ENCODE measurements at places on chromosomes 3 and 15.

GRCh38 chr15:65409036-65409631 lies 13.6 kb downstream of the IGDCC4 start:
- DNase-seq: no peak

GRCh38 chr15:78676424-78677110 lies 35.6 kb upstream of the CHRNB4 start:
- no peak for DNase-seq

- no peak for DNase-seq
Measured at GRCh38 chr3:30826531-30826942, 67.9 kb downstream of the GADL1 start.

- DNase-seq: no peak
Measured at GRCh38 chr15:43127752-43128151, 5.6 kb upstream of the TMEM62 start.

DNA sequence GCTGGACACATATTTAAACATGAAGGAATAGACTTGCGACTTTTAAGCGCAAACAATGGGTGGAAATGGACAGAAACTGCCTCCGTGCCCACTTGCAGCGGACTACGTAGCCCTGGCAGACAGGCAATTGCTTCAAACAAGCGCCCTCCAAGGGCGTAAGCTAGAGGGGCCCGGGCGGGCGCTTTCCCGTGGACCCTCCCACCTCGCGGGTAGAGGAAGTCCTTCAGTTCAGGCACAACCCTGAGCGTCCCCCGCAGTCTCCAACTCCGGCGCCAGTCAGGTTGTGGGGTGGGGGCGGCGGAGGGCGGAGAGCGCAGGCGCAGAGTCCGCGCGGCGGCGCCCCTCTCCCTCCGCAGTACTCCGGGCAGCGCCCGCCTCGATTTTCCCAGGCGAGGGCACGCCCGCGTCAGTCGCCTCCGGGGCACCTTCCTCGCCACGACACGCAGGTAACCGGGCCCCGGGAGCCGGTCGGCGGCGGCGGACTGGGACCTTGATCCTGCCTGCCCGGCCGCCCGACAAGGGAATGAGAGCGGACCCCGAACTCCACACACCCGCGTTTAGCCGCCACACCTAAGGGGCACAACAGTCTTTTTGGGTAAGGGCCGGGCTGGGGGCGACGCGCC lies at the start of gene SLC35G2:
Gene SLC35G2 (plus strand): TSS at position 358 of the 623 bp plus-strand sequence. CDS start 35,335 bp downstream, outside the sequence.
- DNase-seq: no peak

DNA sequence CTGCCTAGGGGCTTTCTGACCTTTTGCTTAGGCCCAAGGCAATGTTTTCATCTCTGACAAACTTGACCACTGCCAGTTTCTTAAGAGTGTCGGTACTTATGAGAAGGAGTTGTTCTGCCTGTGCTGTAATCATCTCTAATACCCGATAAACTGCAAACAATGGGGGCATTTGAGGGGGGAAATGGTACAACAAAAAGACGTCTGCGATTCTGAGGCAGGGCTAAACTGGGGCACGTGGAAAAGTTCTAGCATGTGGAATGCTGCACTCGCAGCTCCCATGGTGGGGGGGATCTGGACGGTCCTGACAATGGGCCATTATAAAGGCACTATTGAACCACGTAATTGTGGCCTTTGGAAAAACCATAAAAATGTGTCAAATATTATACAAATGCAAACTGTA lies 73.1 kb upstream of the SAMMSON start:
- DNase-seq: no peak

DNA sequence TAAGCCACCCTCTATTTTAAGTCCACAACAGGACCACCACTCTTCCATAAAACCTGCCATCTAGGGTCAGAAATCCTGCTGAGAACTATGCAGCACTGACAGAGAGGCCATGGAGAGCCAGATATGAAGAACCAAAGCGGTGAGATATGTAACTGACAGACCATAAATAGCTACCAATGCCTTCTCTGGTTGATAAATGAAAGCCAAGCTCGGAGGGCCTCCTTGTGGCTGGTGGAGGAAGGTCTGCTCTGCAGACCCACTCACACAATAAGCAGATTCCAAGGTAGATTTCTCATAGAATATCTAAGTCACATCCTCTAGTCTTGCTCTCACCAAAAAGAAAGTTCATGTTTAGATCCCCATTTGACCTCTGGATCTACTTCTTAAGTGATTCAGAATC lies 38.9 kb downstream of the RYK start:
- peak; percentile 24 for DNase-seq

DNA sequence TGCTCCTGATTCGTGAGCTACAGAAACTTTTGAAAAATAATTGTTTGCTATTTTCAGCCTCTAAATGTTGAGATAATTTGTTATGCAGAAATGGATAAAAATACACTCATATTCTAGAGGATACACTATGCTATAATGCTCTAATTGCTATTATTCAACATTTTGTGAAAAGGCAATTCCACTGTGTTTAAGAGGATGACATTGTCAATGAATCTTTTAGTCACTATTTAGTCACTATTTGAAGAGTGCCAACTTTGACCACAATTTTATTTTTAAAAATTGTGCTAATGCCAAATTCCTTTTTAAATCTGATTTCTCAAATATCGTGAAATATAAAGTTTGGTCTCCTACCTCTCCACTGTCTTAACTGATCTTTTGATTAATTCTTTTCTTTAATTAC lies 604.9 kb upstream of the KCNMB2 start:
- no peak for DNase-seq

GRCh38 chr3:24161841-24162240 lies 216.8 kb downstream of the NR1D2 start:
- DNase-seq: no peak

GRCh38 chr3:42511201-42511600 lies 8.8 kb downstream of the VIPR1 start:
- DNase-seq: peak; percentile 15

DNA sequence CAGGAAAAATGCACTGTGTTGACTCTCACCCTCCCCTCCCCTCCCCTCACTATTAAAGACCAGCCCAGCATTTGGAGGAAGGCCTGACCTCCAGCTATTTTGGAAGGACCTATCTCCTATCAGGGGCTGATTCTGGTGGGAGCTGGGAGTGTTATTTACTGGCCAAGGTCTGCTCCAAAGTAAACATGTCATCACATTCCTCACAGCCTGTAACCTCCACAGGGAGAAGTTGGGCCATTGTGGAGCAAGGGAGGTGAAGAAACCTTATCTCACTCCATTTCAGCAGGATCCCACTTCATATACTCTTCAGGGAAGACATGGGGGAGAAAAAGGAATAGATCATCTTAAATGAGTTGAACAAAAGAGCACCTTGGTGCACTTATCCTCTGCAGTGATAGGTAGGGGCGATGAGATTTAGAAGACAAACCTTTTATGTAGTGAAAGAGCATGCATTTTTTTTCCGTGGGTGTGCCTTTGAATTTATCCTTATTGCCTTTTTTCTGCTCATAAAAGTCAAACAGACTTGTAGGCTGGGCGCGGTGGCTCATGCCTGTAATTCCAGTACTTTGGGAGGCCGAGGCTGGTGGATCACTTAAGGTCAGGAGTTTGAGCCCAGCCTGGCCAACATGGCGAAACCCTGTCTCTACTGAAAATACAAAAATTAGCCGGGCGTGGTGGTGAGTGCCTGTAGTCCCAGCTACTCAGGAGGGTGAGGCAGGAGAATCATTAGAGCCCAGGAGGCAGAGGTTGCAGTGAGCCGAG lies 15.6 kb upstream of the FLNB start:
- no peak for DNase-seq

DNA sequence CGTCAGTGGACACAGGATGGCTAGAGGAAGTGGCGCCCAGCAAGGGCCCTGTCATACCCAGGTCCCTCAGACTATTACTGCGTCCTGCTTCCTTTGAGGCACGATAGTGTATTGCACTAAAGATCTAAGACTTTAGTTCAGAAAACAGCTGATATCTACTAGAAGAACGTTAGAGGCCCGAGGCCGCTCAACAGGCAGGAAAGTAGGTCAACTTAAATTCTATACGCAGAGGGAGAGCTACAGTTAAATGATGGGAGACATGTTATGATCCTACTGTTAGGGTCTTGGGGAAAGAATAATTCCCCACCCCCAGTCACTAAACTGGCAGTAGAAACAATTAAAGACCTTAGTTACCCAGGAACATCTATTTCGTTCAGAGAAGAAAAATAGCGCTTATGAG lies 317.8 kb downstream of the CHST2 start:
- DNase-seq: no peak

DNA sequence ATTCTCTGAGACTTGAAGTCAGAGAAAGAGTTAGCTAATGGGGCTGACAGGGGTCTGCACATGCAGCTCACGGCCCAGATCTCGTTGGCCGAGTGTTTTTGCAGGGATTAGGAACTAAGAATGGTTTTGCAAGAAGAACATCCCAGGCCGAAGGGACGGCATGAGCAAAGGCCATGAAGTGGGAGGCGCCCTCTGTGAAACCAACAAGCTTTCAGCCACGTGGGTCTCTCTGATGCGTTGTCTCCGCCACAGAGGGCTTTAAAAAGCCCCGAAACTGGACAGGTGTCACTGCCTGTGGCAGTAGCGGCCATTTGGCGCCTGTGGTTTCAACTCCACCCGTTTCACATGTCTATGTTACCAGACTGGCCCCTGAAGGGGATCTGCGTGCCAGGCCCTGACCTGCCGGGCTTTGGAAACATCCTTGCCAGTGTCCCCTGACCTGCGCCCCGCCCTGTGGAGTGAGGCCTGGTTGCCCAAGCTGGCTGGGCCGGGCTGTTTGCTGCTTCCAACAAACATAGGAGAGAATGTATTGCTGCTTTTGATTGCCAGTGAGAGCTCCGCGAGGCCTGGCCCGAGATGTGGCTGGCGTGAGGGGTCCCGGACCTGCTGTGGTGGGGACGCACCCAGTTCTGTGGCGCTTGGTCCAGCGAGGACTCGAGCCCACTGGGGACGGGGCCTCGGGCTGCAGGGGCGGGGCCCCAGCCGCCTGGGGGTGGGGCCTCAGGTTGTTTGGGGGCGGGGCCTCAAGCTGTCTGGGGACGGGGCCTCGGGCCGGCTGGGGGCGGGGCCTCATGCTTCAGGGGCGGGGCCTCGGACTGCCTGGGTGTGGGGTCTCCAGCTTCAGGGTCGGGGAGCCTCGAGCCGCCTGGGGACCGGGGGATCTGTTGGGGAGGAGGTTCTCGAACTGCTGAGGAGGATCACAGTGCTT lies 30.4 kb downstream of the GOLGA6L2 start:
- DNase-seq: no peak

- no peak for DNase-seq
Measured at GRCh38 chr3:15207836-15208504, 1.9 kb downstream of the CAPN7 start.

GRCh38 chr3:173411375-173411973 lies 13.9 kb downstream of the NLGN1 start:
- no peak for DNase-seq

DNA sequence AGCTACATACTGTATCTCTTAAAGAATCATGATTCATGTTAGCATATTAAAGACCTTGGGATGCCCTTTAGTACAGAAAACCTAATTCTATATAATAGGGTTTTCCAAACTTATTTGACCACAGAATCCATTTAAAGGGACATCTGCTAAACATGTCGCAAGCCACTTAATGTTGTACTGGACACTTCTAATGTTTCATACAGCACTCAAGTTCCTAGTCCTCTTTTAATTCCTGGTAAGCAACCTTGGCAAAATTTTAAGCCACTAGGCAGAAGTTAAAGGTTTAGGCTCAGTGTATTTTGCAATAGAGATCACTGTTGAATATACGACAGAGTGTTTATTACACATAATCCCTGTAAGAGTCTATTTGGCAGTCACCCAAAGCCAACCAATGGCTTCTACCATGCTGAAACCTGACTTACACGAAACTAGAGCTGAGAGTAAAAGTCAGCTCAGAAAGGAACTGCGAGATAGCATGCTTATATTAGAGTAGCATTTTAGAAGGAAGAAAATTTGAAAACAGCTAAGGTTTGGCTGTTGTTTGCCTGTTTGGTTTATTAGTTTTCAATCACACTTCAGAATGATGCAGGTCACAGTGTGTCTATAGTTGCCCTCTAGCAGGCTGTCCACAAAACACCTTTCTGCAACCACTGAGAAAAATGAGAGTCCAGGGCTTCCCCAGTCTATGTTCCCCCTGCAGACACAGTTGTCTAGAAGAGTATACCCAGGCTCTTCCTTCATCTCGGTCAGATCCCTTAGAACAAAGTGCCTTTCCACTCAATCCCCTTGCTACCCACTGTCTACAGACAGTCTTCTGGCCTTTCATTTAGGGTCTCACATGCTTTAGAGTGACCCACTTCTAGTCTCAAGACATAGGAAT lies 104.4 kb downstream of the FMN1 start:
- DNase-seq: peak; percentile 95
